Right atrium auricular region (tissue), 2 donors: ENCODE measurements at places on chromosomes 5 and 9.

- DNase-seq = no peak
Measured at GRCh38 chr9:8600914-8601680, 801.5 kb upstream of the DMAC1 start.

GRCh38 chr9:20356403-20357036 lies 265.8 kb downstream of the MLLT3 start:
- peak; percentile 74 for DNase-seq

DNA sequence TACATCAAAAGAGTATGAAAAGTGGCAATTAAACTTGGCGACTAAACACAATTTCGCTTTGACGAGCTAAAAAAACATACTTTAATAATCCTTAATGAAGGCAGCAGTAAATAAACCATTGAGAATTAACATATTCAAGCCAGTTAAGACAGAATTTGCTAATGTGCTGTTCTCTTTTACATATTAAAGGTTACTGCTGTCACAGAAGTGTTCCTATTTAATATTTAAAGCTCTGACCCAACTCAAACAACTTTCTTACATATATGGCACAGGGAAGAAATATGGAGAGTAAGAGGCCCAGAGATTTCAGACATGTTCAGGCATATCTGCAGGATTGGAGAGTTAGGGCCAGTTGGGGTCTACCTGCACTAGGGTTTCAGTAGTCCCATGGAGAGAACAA lies 16.7 kb upstream of the DENND4C start:
- DNase-seq = no peak

- DNase-seq = no peak
Measured at GRCh38 chr5:88049156-88049555, 219.5 kb downstream of the TMEM161B start.

- peak; percentile 84 for DNase-seq
Measured at GRCh38 chr5:142280066-142281007, 44.5 kb downstream of the SPRY4 start.

DNA sequence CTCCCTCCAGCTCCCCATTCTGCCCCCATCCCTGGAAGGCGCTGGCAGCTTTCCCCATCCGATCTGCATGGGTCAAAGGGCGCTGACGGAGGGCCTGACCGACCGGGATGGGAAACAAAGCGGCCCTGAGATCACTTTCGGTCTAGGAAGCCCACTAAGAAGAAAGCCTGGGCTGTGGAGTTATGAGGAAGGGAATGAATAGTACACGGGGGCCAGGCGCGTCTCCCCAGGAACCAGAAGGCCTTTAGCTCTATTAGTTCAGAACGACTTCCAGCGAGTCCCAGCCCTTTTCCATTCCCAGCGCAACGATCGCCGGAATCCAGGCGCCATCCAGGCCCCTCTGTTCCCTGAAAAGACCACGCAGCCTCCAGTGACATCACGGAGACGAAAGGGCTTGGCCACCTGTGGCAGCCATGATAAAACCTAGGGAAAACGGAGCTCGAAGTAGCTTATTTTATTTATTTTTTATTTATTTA lies 70.1 kb upstream of the CCDC180 start:
- DNase-seq = no peak

GRCh38 chr5:102666164-102666946 lies 88.8 kb upstream of the PAM start:
- DNase-seq = no peak

- DNase-seq = no peak
Measured at GRCh38 chr5:18720002-18720401, 1085.7 kb downstream of the TAF11L14 start.

GRCh38 chr9:124868511-124869465 lies 6.9 kb downstream of the ARPC5L start:
- peak; percentile 82 for DNase-seq

- no peak for DNase-seq
Measured at GRCh38 chr5:115599502-115599901, 2.8 kb downstream of the TICAM2 start.

- no peak for DNase-seq
Measured at GRCh38 chr9:97220894-97221477, 86.5 kb upstream of the CCDC180 start.

DNA sequence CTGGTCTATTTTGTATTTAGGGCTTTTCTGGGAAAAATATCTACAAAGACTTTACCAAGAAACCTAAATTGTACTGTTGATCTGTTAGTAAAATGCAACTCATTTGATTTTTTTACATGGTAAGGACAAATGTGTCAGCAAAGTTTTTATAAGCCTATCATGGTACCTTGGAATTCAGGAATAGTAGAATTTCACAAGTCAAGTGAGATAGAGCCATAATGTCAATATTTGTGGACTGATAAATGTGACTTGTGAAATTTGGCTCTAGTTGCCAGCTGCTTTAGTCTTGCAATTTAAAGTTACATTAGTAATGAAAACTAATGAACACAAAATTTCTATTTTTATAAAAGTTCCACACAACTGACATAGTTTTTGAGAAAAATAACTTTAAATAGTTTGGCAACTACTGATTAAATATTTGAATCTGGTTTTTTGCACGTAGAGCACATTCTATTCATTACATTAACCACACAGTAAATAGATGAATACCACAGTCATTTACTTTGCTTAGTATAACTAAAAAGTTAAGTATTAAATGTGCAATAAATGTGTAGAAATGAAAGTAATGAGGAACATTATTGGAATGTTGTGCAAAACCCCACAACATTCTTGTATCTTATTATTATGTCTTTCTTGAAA lies 41.2 kb upstream of the RIOK2 start:
- no peak for DNase-seq

DNA sequence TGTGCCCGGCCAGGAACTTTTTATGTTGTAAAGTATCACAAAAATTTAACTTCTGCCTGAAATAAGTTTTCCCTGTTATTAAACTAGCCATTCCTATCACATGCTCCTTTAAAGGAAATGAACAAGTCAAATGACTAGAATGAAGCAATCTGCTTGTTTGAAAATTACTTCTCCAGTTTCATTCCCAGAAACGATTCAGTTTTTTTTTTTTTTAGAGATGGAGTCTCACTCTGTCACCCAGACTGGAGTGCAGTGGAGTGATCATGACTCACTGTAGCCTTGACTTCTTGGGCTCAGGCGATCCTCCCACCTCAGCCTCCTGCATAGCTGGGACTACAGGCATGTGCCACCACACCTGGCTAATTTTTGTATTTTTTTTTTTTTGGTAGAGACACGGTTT lies 13.3 kb upstream of the GNG10 start:
- DNase-seq = no peak

DNA sequence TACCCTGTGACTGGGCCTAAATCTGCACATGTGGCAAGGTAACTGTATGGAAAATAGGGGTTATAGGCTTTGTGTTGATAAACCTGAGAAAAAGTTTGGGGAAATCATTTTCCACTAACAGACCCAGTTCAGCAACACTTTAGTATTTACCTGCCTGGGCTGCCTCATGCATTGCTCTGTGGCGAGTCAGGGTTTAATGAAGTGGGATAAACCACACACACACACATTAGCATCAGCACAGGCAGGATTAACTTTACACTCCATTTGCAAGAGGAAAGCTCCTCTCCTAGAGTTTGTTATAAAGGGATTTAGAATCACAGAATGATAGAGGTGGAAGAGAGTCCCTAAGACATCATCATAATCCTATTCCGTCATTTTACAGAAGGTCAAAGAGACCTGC lies 20.0 kb upstream of the ZCCHC7 start:
- DNase-seq = no peak

GRCh38 chr5:39624890-39625289 lies 200.1 kb upstream of the DAB2 start:
- no peak for DNase-seq

GRCh38 chr5:33340195-33340594 lies 100.6 kb upstream of the TARS1 start:
- DNase-seq = no peak

DNA sequence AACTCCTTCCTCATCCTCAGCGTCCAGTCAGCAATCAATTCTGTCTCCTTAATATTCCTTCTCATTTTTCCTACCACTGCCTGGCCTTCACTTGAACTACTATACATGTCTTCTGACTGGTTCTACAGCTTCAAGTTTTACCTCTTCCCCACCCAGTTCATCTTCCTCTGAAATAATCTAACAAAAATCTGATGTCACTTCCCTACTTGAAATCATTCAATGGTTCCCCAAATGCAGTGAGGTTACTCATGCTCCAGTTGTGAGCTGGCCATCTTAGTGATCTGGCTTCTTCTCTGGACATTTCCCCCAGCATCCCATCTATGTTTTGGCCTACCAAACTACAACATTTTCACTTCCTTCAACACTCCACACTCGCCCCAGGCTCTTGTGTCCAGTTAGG lies 14.9 kb upstream of the TMEM267 start:
- DNase-seq = no peak

- DNase-seq = no peak
Measured at GRCh38 chr5:119631660-119632059, 2.3 kb downstream of the FAM170A start.

DNA sequence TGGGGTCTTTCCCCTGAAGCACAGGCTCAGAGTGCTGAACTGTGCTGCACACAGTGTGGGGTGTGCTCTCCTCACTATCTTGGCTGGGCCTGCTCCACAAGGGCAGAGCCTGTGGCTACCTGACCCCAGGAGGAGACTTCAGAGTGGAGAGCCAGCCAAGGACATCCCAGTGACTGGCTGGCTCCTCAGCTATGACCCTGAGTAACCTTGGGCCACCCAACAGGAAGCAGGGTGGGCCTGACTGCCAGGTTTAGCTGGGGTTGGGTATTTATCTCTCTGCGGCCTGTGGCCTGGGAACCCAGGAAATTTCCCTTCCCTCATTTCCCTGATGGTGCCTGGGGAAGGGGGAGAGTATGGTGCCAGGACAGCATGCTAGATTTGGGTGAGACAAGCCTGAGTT lies 2.1 kb upstream of the EEIG1 start:
- DNase-seq = no peak

DNA sequence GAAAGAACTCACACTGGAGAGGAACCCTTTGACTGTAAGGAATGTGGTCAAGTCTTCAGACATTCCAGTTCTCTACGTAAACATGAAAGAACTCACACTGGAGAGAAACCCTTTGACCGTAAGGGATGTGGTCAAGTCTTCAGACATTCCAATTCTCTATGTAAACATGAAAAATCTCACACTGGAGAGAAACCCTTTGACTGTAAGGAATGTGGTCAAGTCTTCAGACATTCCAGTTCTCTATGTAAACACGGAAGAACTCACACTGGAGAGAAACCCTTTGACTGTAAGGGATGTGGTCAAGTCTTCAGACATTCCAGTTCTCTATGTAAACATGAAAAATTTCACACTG lies 32.6 kb downstream of the MAPK9 start:
- no peak for DNase-seq

DNA sequence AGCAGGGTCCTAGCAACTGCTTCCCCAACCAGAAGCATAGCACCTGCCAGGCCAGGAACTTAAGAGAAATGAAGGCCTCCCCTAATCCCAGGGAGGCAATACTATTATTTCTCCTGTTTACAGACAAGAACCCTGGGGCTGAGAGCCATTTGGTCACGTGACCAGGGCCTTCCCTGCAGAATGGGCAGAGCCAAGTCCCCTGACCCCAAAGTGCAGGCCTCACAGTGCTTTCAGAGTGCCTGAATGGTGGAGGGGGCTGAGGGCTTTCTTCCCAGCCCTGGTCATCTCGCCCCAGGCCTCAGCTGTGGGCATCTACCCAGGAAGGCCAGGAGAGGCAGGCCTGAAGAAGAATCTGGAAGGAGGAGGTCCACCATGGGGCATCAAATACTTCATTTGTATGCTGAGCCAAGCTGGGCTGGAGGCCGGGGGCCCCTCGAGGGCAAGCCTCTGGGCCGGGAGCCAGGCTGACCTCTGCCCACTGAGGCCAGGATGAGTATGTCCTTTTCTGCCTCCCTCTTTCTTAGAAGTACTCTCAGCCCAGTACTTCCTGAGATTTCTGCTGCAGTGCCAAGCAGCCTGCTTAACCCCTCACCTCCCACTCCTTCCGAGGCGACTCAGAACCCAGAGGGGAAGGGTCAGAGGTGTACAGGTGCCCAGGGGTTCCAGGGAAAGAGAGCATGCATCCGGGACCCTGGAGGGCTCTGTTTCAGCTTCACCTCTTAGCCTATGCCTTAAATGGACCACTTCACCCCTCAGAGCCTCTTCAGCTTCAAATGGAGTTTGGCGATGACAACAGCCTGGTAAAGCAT lies 18.9 kb upstream of the DUSP1 start:
- DNase-seq = no peak

DNA sequence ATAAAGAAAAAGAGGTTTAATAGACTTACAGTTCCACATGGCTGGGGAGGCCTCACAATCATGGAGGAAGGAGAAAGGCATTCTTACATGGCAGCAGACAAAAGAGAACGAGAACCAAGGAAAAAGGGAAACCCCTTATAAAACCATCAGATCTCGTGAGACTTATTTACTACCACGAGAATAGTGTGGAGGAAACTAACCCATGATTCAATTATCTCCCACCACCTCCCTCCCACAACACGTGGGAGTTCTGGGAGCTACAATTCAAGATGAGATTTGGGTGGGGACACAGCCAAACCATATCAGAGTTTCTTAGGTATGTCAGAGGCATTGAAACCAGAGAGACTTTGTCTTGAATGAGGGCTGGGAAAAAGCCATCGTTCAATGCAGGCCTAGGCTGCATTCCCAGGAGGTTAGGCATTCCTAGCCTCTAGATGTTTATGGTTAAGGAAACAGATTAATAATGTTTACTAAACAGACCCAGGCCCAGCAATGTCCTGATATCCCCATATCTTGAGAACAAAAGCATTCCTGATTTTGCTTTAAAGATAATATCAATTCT lies 7.5 kb upstream of the PAIP1 start:
- no peak for DNase-seq

DNA sequence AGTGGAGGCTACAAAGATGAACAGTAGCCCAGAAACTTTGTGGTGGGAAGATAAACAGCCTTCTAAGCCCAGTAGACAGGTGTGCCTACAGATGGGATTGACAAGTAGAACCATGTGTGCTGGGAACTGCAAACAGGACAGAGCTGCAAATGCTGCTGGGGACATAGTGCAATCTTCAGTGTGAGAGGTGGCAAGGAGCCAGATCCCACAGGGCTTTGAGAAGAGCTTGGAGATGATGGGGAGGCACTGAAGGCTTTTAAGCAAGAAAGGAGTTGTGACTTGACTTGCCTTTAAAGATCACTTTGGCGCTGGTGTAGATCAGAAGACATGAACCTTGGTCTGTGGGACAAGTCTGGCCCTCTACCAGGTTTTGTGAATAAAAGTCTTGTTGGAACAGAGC lies 675.2 kb downstream of the ACTL7B start:
- no peak for DNase-seq

DNA sequence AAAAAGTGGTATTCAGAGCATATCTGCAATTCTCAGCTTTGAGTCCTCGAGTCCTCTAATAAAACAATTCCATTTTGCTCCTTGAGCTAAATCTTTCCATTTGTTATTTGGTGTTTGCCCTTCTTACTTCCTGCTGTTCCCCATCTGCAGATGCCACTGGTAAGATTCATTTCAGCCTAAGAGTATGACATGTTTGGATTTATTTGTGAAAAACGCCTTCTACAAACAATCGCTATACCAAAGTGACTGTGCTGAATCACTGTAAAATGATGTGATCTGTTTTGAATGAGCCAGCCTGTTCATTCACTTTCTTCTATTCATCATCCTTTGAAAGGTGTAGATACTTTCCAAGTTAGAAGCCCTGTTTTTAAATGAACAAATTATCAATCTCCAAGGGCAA lies 27.7 kb downstream of the KCTD16 start:
- no peak for DNase-seq

- no peak for DNase-seq
Measured at GRCh38 chr9:18665947-18666346, 192.0 kb downstream of the ADAMTSL1 start.
